ENCODE measurements at places on chromosomes 6 and 20. TPM values are rescaled to one million over a fixed set of nuclear protein-coding genes. Genes with fewer than 3 reads are reported as not detected.

DNA sequence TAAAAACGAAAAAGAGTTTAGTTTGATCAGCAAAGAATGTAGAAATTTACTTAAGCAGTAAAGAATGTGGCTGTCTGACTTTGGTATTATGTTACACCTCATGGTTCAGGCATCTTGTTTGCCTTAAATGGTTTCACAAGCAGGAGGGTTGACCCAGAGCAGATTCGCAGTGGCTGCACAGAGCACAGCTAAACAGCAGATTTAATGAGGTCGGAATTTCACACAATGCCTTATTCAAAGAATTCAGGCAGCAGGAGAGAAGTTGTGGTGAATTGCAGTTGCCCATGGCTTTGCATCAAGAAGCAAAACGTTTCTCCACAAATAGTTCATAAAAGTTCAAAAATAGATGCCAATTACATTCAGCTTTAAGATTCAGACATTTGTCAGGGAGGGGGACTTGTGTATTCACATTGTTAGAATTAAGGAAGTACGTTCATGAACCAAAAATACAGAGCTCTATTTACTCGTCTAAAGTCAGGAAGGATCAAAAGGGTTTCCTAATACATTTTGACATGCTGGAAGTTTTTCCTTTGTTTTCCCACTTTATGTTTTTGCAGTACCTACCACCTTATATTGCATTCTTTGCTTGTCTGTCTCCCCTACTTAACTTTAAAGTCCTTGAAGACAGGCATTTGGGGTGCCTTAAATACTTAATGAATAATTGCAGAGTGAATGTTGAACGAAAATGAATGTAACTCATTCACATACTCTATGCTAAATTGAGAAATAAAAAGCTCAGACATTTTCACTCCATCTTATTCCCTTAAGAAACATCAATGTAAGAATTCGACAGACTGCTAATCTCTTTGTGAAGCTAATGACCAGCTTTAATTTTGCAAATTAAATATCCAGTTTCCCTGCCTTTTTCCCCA lies 1163.6 kb upstream of the CITED2 start:
- peak; percentile 79 for DNase-seq

DNA sequence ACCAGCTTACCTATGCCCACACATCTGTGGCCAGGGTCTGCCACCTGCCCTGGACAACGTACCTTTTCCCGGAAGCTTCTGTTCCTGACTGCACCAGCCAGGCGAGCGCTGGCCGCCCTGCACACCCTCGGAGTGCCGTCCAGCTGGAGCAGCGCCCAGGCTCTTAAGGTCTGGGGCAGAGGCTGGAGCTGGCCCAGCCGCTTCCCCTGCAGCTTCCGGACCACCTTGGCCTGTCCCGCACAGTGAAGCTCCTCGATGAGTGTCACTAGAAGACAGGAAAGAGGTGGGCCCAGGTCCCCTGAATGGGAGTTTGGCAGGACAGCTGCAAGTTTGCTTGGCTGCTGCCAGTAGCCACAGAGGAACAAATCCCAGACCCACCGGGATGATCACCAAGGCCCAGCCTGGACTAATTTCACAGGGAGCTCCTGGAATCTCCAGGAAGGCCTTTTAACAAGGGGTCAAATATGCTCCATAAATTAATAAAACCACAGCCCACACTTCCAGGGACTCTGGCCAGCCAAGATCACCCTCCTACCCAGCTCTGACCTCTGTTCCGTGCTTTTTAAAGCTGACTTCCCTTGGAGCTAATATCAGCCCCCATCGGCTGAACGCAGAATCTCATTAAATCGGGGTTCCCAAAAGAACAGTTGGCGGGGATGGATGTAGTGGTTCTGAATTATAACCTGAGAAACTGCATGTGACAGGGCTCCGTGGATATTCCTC lies 82.3 kb downstream of the PTPN1 start:
- DNase-seq = no peak

GRCh38 chr6:28078050-28078449 lies 2.3 kb upstream of the ZNF165 start:
- no peak for DNase-seq

C20orf96 gene
- 20.5 TPM for polyA plus RNA-seq

DNA sequence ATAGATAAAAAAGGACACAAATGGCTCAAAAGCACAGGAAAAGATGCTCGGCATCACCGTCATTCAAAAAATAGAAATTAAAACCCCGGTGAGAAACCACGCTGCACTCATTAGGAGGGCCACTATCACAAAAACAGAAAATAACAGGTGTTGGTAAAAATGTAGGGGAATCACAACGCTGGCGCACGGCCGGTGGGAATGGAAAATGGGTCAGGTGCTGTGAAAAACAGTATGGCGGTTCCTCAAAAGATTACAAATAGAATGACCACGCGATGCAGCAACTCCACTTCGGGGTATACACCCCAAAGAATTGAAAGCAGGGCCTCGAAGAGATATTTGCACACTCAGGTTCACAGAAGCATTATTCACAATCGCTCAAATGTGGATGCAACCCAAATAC lies 28.3 kb downstream of the NPEPL1 start:
- DNase-seq = no peak

GRCh38 chr6:159468994-159469393 lies 224.0 kb downstream of the SOD2 start:
- no peak for DNase-seq

SLC52A3 gene
- 0.56 TPM for polyA plus RNA-seq

- DNase-seq = no peak
These were observed 26.1 kb upstream of the TINAG start for GRCh38 chr6:54282186-54282585.

GRCh38 chr6:24720131-24720603 lies 1.2 kb upstream of the C6orf62 start:
- DNase-seq = peak; percentile 27

GRCh38 chr6:54860132-54860531 lies 13.6 kb downstream of the FAM83B start:
- DNase-seq = no peak

SLA2 gene
- not detected for polyA plus RNA-seq

SGK2 gene
- 11.8 TPM for polyA plus RNA-seq

- no peak for DNase-seq
These were observed 53.9 kb downstream of the DHX35 start for GRCh38 chr20:39016041-39016440.

- no peak for DNase-seq
These were observed 16.7 kb downstream of the BTN1A1 start for GRCh38 chr6:26516481-26517427.

DNA sequence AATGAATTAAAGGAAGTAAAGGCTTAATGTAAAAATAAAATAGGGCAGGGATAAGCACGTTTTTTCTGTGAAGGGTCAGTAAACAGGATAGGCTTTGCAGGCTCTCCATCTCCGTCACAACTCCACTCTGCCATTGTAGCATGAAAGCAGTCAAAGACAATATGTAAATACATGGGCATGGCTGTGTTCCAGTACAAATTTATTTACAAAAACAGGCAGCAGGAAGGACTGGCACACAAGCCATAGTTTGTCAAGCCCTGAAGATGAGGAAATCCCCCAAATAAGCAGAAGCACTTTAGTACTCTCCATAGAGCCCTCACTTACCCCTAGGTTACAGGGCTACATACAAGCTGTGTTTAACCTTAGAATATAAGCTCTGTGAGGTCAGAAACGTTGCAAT lies 8.9 kb upstream of the FBXO9 start:
- DNase-seq = no peak

All from A549 (cell line).